Fibroblast of lung (primary cell): ENCODE measurements at places on chromosomes 7 and 10. TPM values are rescaled to one million over a fixed set of nuclear protein-coding genes. Genes with fewer than 3 reads are reported as not detected.

P4HA1 gene
- 147 and 179 TPM in 2 replicates for total RNA-seq

SUN3 gene
- not detected in 2 replicates for total RNA-seq

CLRN3 gene
- total RNA-seq = not detected in 2 replicates

ZNF398 gene
- 5.9 and 7.3 TPM in 2 replicates for total RNA-seq

CCDC136 gene
- total RNA-seq = 4.9 and 12.1 TPM in 2 replicates

PPRC1 gene
- 9.9 and 10.0 TPM in 2 replicates for total RNA-seq

TMEM248 gene
- total RNA-seq = 59.6 and 65.7 TPM in 2 replicates

ADAM22 gene
- 0.51 and 0.66 TPM in 2 replicates for total RNA-seq

PPP1R17 gene
- total RNA-seq = not detected in 2 replicates

CNTNAP2 gene
- total RNA-seq = not detected in 2 replicates

ACTL6B gene
- not detected in 2 replicates for total RNA-seq

ETV1 gene
- total RNA-seq = 12.8 and 26.4 TPM in 2 replicates

CFAP46 gene
- 0.26 and 0.66 TPM in 2 replicates for total RNA-seq

CYP26C1 gene
- under 0.01 TPM in 2 replicates for total RNA-seq

PDE1C gene
- 23.4 and 27.6 TPM in 2 replicates for total RNA-seq

CALN1 gene
- total RNA-seq = not detected in 2 replicates

IRF5 gene
- total RNA-seq = 0.33 TPM in 1 of 2 replicates, not detected in the other

CYP17A1 gene
- total RNA-seq = not detected in 2 replicates

EXOSC1 gene
- 32.7 and 33.1 TPM in 2 replicates for total RNA-seq

OR2A1 gene
- total RNA-seq = under 0.01 and 0.17 TPM in 2 replicates

CDH23 gene
- 0.17 and 0.51 TPM in 2 replicates for total RNA-seq

CHRM2 gene
- 2.3 and 7.9 TPM in 2 replicates for total RNA-seq

UCMA gene
- total RNA-seq = not detected in 2 replicates

PRF1 gene
- total RNA-seq = not detected in 2 replicates

SPDYE8 gene
- not detected in 2 replicates for total RNA-seq

MALRD1 gene
- total RNA-seq = 1.3 and 1.7 TPM in 2 replicates

DPP6 gene
- not detected in 2 replicates for total RNA-seq

RASSF4 gene
- total RNA-seq = 5.4 and 11.4 TPM in 2 replicates

HOXA4 gene
- 0.33 and 0.51 TPM in 2 replicates for total RNA-seq

SLC25A28 gene
- total RNA-seq = 22.6 and 30.7 TPM in 2 replicates

EN2 gene
- under 0.01 TPM in 1 of 2 replicates, not detected in the other for total RNA-seq

ANKRD61 gene
- 0.17 and 0.26 TPM in 2 replicates for total RNA-seq

WEE2 gene
- not detected in 2 replicates for total RNA-seq

SYCE1 gene
- 0.17 and 0.26 TPM in 2 replicates for total RNA-seq

SPDYE5 gene
- total RNA-seq = not detected in 2 replicates

SPDYE9 gene
- total RNA-seq = not detected in 2 replicates

LIPN gene
- not detected in 2 replicates for total RNA-seq

AHCYL2 gene
- total RNA-seq = 7.4 and 11.9 TPM in 2 replicates

MYO1G gene
- under 0.01 TPM in 2 replicates for total RNA-seq
